ENCODE measurements at places on chromosomes 16 and 17.

DNA sequence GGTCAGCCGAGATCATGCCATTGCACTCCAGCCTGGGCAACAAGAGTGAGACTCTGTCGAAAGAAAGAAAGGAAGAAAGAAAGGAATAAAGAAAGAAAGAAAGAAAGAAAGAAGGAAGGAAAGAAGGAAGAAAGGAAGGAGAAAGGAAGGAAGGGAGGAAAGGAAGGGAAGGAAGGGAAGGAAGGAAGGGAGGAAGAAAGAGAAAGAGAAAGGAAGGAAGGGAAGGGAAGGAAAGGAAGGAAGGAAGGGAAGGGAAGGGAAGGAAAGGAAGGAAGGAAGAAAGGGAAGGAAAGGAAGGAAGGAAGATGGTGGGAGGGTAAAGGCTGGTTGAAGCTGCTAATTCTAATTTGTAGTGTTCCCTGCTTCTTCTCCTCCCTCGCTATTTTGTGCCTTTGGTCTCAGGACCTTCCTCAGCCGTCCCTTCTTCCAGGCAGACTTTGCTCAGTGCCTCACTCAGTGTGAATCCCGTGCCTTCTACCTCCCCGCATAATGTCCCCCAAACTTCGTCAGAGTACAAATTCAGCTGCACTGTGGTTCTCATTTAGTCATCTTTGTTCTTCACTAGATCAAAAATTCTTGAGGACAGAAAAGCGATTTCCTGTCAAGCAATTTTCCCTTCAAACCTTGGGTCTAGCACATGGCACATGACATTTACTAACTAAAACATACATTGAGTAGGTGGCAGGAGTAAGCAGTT lies 31.1 kb upstream of the PAFAH1B1 start:
- no peak for DNase-seq

GRCh38 chr16:4611337-4612021 lies 3.2 kb downstream of the UBALD1 start:
- no peak for DNase-seq

DNA sequence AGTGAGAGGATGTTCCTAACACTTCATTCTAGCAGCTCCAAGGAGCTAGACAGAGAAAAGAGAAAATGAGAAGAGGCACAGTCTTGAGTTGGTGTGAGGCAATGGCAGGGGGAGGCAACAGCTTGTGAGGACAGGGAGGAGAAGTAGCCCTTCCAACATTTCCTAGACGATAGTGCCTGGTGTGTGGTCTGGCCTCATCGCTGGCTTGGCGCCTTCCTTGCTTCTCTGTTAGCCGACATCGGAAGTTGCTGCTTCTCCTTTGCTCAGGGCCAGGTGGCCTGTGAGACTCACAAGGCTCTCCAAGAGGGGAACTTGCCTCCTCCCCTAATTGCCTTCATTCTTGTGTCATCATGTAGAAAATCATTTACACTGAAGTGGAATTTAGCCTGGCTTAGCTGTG lies 208.7 kb downstream of the MAP2K4 start:
- no peak for DNase-seq

GRCh38 chr16:79850348-79850747 lies 249.8 kb upstream of the MAF start:
- no peak for DNase-seq

- no peak for DNase-seq
These were observed 385.2 kb downstream of the CDH13 start for GRCh38 chr16:83011939-83012338.

- DNase-seq: no peak
These were observed 1241.8 kb upstream of the GOT2 start for GRCh38 chr16:59975953-59976352.

Measured in NCI-H187 treated with DMSO at 0.1 percent for 48 hours (cell line).